ENCODE measurements at places on chromosomes 7 and 10.

- no peak for DNase-seq
Observed at GRCh38 chr7:138951953-138952352, 29.2 kb downstream of the KIAA1549 start.

- no peak for DNase-seq
Observed at GRCh38 chr10:79386637-79387465, 39.6 kb downstream of the PPIF start.

DNA sequence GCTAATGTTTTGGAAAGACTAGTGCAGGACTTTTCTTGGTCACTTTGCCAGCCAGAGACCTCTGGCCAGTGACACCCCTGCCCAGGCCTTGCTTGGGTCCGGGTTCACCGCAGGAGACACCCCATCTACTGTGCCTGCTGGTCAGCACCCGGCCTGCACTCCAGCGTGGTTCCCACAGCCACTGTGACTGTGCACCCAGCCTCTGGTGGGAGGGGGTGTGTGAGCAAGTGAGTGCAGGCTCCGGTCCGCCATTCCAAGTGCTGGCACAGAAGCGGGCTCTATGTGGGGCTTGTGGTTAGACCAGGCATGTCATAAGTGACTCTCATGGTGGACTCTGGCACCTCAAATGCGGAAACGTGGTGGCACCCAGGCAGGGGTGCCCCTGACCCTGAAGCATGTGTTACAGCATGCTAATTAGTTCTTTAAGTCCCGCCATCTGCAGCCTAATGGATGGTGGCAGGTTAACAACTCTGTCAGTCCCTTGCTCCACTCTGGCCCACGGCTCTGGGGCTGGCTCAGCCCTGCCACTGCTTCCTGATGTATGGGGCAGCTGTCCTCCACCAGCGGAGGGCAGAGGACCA, 311.9 kb upstream of the HGF start:
- DNase-seq: no peak

DNA sequence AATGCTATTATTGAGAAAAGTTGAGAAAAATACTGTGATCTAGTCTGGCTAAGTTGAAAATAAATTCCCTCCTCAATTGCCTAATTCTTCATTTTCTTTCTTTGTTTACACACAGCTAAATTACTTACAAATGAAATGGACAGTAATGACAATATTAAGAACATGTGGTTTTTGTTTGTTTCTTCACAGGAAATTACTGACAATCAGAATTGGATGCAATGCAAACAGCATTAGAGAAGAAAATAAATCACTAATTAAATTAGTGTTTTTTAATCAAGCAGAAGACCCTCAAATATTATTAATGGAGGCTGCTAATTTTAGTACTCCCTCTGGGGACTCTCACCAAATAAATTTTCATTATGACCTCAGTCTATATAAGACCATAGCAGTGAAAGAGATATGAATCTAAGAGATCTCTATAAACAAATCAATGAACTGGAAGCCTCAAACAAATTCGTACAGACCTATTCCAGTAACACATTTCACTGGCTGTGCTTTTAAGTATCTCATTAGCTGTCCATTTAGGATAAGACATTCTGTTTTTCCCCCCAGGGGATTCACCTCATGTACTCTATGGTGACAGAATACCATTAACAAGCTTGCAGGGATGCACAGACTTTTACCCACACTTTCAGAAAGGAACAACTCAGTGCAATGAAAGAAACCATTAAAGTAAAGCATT, 202.0 kb upstream of the DGKB start:
- DNase-seq: no peak

DNA sequence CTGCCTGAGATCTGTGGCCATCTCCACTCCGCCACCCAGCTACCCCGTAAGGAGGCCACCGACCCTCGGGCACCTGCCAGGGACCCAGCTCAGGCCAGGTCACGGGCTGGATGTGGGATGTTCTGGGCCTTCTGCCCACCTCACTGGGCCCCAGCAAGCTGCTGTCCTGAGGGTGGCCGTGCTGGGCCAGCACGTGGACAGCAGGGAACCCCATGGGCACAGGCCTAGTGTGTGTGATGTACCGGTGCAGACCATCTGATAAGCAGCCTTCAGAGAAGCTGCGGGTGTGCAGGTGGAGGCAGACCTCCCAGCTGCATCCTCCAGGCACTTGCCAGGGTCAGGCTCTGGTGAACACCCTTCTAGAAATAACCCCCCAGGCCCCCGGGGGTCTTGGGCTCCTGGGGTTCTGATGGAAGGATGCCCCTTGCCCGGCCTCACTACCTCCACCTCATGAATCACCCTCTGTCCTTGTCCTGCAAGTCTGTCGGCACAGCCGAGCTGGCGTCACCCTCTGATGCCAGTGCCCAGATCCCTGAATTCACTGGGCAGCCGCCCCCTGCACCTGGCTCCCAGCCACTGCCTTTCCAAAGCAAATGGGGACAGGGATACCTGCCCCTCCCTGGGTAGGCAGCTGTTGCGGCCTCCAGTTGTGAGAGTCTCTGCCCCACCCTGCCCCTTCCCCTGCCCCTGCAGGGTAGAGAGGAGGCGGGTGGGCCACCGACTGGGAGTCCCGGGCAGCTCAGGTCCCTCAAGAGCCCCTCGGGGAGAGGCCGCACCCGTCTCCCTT, 139.8 kb downstream of the FAM53B start:
- no peak for DNase-seq
